Activated naive CD4-positive, alpha-beta T cell (primary cell): ENCODE measurements at places on chromosomes 2 and 18.

DNA sequence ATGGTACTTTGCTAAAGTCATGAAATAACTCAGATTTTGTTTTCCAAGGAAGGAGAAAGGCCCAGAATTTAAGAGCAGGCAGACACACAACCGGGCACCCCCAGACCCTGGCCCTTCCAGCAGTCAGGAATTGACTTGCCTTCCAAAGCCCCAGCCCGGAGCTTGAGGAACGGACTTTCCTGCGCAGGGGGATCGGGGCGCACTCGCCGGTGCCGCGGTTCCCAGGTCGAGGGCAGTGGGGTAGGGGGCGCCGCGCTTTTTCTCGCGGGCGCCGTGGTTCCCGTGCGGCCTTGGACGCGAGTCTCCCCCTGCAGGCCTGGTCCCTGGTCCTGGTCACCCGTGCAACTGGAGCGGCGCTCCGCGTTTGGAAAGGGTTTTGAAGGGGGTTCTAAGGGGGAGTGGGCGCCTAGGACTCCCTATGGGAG, 1.2 kb downstream of the ZNF236 start:
- DNase-seq = no peak

DNA sequence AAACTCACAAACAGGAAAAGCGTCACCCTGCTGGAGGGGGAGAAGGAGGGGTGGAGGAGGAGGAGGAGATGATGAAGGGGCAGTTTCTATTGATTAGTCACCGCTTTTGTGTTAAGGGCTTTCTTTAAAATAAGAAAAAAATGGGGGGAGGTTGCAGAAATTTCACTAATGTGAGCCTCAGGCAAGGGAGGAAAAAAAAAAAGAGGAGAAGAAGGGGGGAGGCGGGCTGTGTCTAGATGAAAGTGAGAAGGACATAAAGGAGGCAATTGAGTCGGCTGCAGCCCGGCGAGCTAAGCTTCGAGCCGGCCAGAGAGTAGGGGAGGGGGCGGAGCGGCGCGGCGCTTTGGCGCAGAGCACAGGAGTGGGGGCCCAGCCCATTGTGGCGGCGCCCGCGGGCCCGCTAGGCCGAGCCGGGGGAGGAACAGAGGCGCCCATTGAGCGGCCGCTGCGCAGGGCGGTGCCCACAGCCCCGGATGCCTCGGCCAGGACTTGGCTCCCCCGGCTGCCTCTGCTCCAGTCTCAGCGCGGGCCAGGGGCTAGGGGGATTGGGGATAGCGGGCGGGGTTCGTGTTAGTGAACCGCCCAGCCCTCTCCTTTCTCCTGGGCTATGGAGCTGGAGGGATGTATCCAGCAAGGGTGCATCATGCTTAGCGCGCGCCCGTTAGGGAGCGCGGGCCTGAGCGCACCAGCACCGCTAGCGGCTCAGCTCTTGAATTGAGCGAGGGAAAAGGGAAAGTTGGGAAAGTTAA, 7.9 kb downstream of the PAX3 start:
- DNase-seq = no peak

- DNase-seq = no peak
Observed at GRCh38 chr18:57839942-57840381, 36.8 kb upstream of the ATP8B1 start.

- no peak for DNase-seq
Observed at GRCh38 chr18:9913151-9913525, 678 bp upstream of the VAPA start.

DNA sequence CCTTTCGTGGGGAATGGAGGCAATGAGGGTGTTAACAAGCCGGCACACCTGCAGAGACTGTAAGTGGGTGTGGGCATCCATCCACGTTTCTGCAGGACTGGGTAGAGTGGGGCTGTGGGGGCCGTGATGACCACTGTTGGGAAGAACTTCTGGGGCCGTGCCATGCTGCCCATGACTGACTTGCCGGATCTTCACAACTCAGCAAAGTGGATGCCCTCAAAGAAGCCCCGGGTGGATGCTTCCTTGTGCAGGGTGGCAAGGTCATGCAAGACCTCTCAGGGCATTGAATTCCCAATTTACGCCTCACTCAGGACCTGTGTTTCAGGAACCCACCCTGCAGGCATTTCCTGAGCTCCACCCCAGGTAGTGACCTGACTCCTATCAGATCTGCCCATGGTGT, 143.5 kb upstream of the TPO start:
- DNase-seq = no peak

GRCh38 chr18:21040466-21040865, 71.1 kb downstream of the ROCK1 start:
- no peak for DNase-seq

- no peak for DNase-seq
Observed at GRCh38 chr2:144521686-144522085, 1.8 kb upstream of the ZEB2 start.

- no peak for DNase-seq
Observed at GRCh38 chr2:110674620-110675555, 3.0 kb downstream of the BUB1 start.

DNA sequence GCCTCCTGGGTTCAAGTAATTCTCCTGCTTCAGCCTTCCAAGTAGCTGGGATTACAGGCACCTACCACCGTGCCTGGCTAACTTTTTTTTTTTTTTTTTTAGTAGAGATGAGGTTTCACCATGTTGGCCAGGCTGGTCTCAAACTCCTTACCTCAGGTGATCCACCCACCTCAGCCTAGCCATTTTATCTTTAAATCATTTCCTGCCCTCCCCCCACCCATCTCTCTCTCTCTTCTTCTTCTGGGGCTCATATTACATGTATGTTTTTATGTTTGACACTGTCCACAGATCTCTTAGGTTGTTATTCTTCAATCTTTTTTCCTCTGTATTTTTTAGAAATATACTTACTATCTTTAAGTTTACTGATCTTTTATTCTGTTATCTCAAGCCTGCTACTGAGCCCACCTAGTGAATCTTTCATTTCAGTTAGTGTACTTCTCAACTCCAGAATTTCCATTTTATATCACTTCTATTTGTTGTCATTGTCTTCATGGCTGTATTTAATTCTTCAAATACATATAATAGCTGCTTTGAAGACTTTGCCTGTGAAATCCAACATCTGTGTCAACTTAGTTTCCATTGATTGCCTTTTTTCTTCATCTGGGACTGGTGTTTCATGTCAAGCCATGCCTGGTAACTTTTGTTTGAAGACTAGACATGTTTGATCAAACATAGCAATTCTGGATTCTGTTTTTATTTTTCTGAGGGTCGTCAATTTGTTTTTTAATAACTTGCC, 16.2 kb downstream of the PLB1 start:
- DNase-seq = no peak

DNA sequence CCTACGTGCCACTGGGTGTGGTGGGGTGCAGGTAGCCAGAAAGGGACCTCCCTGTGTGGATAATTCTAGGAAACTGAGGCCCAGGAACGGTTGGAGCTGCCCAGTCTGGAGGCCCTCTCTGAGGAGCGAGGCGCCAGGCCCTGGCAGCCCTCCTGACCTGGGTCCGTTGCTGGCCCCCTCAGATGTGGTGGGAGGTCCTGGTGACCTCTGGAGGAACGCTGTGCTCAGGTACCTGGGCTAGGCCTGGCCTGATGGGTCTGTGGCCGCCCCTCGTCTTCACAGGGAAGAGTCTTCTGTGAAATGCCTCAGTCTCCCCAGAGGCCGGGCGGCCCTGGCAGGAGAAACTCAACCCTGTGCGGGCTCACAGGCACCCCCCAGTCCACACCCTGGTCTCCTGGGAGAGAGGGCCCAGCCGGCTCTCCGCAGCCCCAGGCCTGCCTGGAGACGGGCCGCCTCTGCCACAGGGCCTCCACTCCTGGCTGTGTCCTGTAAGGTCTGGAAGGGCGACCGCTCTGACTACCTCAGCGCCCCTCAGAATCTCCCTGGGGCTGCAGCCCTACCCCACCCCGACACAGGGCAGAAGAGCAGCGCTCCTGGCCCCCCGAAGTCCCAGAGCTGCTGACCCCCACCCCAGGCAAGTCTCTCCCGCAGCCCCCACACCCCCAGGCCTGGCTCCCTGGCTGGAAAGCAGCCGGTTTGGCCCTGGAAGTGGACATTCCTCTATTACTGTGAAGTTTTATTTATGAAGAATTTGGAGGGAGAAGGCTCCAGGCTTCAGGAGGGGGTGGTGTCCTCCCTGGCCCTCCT, 3.7 kb downstream of the B3GNT7 start:
- DNase-seq = no peak

DNA sequence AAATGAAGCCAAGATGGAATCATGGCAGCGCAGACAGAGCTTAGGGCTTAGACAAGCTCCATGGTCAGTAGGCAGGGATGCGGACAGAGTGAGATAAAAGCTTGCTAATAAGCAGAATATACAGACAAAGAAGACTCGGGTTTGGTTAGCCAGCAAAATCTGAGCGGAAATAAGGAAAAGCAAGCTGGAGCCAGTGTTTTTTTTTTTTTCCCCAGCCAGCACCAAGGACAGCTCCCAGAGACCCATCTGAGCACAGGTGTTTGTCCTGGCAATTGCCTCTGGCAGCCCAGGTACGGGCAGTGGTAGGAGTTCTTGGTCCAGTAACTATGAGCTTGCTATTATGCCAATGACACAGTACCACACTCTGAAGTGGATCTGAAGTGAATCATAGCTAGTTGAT, 187.6 kb downstream of the ADCYAP1 start:
- no peak for DNase-seq

GRCh38 chr2:20397811-20398447, 47.3 kb upstream of the PUM2 start:
- no peak for DNase-seq

DNA sequence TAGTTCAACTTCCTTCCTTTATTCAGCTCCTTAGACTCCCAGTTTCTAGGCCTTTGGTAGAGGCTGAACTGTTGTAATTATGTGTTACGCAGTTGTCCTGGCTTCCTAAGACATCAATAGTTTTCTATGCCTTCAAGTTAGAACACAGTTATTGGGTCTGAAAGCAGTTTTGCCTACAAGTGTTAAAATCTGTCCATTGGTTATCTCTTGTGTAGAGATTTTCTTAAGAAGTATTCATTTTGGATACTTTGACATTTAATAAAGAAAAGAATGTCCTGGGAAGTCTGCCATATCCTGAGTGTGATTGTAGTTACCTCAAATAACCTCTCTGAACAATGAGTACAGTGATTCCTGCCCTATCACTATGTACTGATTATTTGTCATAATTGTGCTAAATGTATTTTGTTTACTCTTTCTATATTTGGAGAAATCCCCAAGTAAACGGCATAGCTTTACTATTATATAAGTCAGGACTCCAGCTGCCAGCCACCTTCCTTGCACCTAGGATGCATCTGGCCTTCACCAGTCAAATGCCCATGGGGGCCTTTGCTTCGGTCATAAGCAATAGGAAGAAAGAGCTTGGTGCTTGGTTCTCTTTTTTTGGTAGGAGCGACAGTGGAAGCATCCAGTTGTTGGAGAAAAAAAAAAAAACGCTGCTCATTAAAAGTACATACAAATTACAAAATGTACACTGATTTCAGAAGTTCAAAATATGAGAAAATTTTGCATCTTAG, 449.5 kb upstream of the PKDCC start:
- DNase-seq = no peak

DNA sequence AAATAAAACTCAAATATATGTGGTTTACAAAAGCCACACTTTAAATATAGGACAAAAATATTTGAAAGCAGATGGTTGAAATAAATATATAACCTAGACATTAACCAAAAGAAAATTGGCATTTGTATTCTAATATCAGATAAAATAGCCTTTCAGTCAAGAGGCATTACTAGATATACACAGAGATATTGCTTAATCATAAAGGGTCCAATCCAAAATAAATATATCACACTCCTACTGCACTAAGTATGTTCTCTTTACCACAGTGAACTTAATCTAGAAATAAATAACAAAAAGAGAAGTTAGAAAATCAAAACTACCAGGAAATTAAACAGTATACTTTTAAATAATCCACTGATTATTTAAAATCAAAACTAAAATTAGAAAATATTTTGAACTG, 34.2 kb upstream of the KCNJ3 start:
- no peak for DNase-seq

GRCh38 chr18:24987303-24988252, 364.4 kb downstream of the ZNF521 start:
- DNase-seq = no peak

DNA sequence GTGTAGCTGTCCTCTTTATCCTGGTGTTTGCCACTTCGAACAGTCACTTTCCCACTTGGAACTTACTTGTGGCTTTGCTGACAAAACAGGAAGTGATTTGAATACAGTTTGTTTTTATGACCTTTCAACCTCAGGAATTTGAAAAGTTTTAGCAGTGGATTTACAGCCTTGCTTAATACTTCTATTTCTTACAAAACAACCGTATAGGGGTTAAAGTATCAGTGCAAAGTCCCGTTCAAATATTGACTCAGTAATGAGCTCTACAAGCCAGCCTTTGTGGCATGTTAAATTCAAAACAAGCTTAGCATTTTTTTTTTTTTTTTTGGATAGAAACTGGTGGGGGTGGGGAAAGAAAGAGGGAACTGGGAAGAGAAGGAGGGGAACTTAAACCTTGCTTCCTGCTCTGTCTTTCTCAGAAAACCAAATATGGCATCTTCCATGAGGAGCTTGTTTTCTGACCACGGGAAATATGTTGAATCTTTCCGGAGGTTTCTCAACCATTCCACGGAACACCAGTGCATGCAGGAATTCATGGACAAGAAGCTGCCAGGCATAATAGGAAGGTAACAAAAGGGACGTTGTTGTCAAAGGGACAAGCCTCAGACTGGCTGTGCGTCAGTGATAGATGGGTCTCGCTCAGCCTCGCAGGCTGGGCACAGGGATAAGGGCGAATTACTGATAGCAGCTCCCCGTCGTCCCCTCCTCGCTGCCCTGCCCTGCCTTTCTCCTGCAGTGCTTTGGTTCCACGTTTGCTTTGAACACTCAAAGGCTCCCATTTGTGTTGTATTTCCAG, at the start of gene HNMT:
TSS of gene HNMT (plus strand) at position 408 of the 793 bp plus-strand sequence. CDS start at position 427, 19 bp downstream.
- no peak for DNase-seq

DNA sequence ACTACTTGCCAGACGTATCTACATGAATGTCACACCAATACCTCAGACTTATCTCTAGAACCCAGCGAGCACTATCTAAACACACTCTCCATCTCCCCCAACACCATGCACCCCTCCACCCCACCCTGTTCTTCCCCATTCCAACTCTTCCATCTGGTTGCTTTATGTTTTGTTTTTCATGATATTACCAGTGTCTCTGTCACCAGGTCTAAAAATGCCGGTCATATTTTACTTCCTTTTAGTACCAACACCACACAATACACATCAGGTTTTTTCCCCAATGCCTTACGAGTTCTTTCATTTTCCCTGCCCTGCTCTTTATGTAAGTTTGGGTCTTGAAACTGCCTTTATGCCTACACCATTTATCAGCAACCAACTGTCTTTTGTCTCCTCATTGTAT, 10.2 kb upstream of the ITGA4 start:
- DNase-seq = no peak

- no peak for DNase-seq
Observed at GRCh38 chr18:56097621-56098020, 509.6 kb upstream of the TCF4 start.

- DNase-seq = no peak
Observed at GRCh38 chr18:2070631-2071030, 500.7 kb downstream of the METTL4 start.

DNA sequence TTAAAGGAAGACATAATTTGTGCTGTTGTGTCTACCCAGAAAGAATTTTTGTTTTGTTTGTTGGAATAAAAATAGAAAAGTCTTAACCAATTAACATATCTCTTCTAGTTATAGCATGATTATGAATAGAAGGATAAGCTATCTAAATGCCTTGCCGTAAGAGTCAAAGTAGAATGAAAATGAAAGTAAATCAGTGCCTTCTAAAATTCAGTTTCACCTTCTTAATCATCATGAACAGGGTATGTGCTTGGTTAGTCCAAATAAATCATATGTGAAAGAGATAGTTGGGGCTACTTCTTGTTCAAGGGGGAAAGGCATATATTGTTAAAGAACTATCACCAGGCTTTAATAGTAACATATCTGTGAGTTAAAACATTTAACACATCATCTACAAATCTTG, 91.5 kb downstream of the GULP1 start:
- DNase-seq = no peak
